ENCODE measurements at places on chromosomes 12 and 14.

DNA sequence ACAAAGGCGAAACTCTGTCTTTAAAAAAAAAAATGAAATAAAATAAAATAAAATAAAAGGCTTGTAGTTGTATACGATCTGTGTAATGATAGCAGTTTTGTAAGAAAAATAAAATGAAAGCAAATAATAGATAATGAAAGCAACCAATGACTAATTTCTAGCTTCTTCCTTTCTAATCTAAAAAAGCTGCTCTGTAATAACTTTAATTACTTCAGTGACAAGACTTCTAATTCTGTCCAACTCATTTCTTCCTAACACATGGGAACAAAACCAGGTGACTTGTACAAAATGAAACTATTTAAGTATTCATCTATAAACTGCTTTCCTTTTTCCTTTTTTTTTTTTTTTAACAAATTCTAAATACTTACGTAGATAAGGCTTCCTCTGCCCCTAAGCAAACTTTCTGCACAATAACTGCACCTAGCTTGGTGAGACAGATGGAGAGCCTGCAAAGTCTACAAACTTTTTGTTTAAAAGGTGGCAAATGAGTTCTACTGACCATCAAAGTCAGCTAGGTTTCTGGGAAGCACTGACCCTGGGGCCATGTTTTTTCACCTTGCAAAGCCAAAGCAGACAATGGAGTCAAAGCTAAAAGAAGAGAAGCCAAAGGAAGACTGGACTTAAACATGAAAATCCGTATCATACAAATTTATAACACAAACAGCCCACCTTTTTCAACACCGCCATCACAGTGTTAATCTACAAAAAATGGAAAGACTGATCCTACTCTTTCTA, 28.2 kb downstream of the DENND5B start:
- DNase-seq, result no peak

- DNase-seq, result no peak
Observed at GRCh38 chr14:73712071-73712506, 2.1 kb downstream of the PNMA1 start.

GRCh38 chr14:104788161-104788818, 7.3 kb downstream of the AKT1 start:
- DNase-seq, result no peak

GRCh38 chr14:81728447-81728846, 194.8 kb upstream of the SEL1L start:
- no peak for DNase-seq

DNA sequence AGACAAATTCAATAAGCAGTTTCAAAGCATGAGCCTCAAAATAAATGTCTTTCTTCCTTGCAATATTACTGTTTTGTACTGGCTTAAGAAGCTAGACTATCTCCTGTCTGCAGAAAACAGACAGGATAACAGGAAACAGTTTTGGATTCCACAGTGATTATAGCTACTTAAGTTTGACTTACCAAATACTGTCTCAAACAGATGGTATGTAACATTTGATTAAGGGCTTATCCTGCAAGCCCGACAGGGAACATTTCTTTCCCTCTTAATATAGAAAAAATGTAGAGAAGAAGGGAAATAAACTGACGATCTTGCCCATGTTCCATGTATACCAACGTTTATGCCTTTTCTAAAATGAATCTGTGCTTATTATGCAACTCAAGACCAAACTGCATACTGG, 179.9 kb upstream of the EEA1 start:
- no peak for DNase-seq

DNA sequence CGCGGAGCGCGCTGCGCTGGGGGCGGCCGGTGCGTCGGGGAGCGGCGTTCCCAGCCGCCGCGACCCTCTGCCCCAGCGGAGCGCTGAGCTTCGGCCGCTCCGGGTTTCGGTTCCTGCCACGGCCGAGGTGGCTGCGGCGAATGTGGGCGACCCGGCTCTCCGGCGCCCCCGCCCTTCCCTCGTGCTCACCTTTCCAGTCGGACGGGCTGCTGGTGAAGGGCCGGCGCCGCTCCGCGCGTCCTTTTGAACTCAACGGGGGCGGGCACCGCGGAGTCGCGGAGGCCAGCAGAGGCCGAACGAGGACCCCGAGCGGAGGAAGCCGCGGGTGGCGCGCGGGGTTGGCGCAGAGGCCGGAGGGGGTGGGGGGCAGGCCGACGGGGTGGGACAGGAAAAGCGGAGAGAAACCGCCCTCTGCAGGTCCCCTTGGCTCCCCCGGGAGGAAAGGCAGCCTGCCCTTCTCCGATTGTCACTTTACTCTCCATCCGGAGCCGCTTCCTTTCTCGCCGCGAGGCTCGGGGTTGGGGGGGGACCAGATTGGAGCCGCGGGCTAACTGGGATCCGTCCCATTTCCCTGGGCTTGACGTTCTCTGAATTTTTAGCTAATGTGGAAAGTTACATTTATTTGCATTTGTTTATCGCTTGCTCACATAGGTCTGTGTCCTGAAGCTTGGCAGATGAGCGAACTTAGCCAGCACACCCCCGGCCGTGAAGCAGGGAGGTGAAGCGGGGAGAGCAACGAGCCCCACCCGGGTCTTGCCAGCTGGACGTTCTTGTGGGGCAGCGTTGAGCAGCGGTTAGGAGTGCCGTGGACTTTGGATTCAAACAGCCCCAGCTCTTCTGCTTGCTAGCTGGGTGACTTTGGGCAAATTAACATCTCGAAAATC, at the start of gene SMAGP:
Gene SMAGP, minus strand, starts transcription at position 349 of the 884 bp plus-strand sequence. CDS start 1,137 bp downstream, outside the sequence.
- no peak for DNase-seq

DNA sequence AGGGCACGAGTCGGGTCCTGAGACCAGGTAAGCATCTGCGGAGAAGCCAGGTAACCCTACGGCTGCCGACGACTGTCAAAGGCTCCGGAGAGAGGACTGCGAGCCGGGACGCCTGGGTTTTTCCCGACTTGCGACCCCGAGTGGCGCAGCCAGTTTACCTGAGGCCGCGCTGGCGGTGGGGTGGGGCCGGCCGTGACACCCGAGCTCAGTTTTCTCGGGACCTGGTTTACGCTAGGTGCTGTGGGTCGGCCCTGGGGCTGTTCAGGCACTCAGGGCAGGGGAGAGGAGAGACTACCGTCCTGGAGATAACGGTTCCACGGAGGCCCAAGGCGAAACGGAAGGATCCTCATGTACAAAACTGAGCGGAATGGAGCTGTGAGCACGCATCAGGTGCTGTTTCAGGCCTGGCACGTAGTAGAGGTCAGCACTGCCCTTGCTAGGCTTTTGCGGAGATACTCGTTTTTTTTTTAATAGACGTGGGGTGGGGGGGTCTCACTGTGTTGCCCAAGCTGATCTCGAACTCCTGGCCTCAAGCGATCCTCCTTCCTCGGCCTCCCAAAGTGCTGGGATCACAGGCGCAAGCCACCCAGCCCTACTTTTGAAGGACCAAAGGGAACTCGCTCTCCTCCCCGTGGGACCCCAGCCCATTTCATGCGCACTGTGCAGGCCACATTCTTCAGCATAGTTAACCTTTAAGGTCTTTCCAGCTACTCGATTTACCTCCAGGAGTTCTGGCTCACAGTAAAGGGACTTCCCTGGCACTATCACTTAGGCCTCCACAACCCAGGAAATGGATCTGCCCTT, 471 bp downstream of the MTRFR start:
- no peak for DNase-seq

DNA sequence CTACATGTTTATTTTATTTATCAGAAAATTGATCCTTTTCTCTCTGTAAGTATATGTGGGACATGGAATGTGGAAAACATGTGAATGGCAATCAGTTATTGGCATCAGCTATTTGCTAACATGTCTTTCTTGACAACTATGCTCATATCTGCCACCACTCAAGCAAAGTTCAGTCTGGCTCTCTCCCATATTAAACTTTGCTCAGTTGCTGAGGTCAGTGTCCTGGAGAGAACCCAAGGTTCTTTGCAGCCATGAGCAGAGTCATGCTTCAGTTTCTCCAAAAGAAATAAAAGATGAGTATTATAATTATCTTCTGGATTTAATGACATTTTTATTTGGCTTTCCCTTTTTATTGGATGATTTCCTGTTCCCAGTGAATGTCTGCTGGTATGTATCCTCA, 42.6 kb downstream of the A2M start:
- DNase-seq, result no peak

- no peak for DNase-seq
Observed at GRCh38 chr14:86892152-86892956, 1100.6 kb downstream of the GALC start.

DNA sequence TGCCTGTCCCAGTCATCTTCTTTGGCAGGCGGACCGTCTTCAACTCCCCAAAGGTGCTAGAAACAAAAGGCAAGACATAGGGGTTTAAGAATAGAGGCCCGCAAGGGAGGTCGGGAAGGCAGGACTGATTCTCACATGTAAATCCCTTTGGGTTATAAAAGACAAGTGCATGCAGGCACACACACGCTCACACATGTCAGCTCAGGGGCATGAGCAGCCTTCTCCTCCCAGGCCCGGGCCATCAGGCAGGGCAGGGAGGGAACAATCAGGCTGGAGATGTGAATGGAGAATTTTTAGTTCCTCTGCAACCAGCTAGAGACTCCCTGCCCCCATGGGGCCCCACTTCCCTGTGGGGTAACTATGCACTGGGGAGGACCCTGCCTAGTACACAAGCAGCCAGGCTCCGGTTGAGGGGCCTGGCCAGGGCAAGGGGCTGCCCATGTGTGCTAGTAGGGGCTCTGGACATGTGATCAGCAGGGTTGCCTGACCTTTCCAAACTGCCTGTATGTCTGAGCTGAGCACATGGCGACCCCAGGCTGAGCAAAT, 107.2 kb downstream of the RBM19 start:
- DNase-seq, result no peak

DNA sequence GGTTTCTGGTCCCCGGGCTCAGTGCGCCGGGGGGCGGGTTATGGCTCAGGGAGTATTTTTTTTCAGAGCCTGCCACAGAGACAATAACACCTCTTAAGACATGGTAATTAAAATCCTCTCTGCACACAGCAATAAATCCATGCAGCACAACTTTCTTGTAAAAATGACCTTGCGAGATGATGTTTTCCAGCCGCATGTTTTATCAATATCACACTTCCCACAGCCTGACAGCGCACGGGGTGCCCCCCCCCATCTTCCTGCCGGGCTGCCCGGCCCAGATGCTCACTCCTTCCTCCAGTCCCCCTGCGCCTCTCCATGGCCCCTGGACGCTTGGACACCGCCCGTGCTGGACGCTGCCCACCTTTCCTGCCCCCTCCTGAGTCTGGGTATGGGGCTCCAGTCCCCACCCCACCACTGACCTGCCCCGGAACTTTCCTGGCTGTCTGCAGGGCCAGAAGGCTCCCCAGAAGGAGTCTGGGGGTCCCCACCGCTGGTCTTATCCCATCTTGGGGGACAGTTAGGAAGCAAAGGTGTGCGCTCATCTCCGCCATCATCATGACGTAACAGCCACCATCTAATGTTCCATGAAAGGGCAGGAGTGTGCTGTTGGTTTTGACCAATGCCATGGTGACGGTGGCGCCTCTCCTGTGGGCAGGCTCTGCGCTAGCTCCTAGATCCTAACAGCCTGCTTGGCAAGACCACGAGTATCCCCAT, 182.9 kb downstream of the KIF26A start:
- no peak for DNase-seq

DNA sequence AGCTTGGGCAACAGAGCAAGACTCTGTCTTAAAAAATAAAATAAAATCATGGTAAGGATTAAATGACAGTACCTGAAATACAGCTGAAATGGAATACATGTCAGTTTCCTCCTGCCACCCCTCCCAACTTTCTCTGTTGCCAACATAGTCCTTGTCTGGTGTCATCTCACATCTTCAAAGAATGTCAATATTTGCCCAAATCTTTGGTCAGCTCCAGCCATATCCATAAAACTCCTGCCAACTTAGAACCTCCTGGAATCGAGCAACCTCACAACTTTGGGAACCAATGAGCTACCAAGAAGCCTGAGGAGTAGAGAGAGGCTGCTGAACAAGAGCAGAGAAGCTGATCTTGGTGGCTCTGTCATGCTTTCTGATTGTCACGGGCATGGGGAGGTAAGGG, 10.8 kb upstream of the LRRC10 start:
- no peak for DNase-seq

DNA sequence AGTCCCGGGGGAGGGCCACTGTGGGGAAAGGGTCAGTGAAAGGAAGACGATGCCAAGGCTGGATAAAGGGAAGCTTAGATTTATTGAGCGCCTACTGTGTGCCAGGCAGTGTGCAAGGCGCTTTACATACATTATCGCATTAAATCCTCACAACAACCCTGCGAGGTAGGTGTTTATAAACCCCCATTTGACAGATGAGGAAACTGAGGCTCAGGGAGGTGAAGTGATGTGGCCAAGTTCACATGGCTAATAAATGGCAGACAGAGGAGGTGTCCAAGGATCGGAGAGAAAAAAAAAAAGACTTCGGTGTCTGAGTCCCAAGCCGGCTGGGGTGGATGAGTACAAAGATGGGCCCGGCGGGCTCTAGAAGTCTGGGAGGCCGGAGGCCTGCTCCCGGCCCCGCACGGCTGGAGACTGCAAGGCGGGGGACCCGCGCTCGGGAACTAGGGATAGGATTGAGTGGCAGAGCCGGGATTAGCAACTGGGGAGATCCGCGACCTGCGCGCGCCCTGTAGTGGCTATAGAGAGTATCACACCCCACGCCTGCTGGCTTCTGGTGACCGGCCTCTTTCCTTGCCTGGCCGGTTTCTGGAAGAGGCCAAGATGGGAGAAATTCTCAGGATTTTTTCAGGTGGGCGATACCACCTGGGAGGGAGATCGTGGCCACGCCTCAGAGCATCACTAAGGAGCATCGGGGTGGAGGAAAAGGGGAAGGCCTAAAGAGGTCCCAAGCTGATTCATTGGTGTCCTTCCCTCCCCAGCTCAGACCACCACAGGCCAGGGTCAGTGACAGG, 3.9 kb downstream of the DDN start:
- DNase-seq, result peak; percentile 80

DNA sequence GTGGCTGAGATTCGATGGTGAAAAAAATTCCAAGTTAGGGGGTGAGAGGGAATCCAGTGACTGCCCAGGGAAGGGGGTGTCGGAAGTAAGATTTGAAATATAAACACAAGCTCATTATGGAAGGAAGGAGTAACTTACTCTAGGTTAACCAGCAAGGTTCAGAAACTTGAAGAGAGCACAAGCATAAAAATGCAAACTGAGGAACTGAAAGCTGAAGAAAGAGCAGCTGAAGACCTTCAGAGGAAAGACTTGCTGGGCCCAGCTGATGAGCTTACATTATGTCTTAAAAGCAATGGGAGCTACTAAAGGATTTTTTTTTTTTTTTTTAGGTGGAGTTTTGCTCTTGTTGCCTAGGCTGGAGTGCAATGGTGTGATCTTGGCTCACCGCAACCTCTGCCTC, 189.7 kb upstream of the GRIN2B start:
- no peak for DNase-seq

DNA sequence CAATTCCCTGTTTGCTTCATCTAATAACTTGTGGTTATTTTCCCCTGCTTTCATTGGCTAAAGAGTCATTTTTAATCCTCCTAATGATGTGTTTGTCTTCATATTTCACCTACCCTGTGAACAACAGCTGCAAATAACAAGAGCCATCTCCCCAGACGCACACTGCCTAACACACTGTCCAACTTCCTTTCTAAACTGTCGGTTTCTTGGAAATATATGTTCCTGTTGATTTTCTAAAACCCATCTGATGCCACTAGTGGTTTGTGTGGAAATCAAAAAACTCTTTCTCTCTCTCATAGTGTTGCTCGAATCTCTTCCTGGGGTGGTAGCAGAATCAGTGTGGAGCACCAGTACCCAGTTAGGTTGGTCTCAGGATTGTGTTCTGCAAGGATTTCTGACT, 226.9 kb downstream of the EPS8 start:
- DNase-seq, result no peak

Data from NCI-H2107 (cell line).